NCI-H446 (cell line): ENCODE measurements at places on chromosomes 5 and 9.

- no peak for DNase-seq
Observed at GRCh38 chr5:174397206-174397605, 327.2 kb upstream of the MSX2 start.

DNA sequence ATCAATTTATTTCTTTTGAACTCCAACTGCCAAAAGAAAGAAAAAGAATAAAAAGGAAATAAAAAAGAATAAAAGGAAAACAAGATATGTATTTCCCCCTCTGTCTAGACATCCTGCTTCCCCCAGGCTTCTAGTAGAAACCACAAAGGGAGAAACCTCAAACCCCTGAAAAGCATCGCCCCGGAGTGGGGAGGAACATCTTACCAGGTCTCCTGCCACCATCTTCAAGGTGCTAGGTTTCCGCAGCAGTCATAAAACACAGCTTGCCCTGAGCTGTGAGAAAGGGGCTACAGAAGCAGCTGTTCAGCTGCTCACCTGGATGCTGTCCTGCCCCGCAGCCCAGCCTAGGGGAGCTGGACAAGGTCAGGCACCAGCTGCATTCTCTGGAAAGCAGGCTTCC, 487.7 kb downstream of the GADD45G start:
- DNase-seq: no peak

DNA sequence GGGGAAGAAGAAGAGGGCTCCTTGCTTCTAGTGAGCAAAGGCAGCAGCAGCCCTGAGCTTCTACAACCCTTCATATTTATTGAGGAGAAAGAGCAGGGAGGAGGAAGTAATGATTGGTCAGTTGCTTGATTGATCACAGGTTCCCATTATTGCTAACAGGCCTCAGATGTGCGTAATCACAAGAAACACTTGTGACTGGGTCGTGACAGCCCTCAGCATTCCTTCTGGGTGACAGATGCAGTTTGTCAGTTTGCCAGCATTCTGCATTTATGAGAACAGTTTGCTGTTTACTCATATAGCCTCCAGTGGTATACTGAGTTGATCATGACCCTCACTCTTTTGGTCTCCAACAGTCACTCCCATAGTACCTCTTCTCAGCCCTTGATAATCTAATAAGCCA, 111.5 kb upstream of the TNC start:
- no peak for DNase-seq

GRCh38 chr5:264338-264737, 7.1 kb upstream of the PDCD6 start:
- no peak for DNase-seq

- no peak for DNase-seq
Observed at GRCh38 chr5:77859306-77859705, 83.2 kb upstream of the TBCA start.

- DNase-seq: peak; percentile 91
Observed at GRCh38 chr9:99445371-99445891, 223.3 kb downstream of the SEC61B start.

- peak; percentile 28 for DNase-seq
Observed at GRCh38 chr9:4206718-4207117, 93.2 kb downstream of the GLIS3 start.

GRCh38 chr9:37903647-37904444, at the start of gene SLC25A51:
Gene SLC25A51 (minus strand): TSS chr9:37904127. CDS start chr9:37888550, 15,577 bp downstream.
- DNase-seq: peak; percentile 77

- no peak for DNase-seq
Observed at GRCh38 chr9:127370672-127371648, 26.0 kb upstream of the SLC2A8 start.

GRCh38 chr5:115543365-115544042, 1.1 kb downstream of the FEM1C start:
- peak; percentile 5 for DNase-seq

- DNase-seq: no peak
Observed at GRCh38 chr5:78760366-78760765, 111.8 kb upstream of the LHFPL2 start.

DNA sequence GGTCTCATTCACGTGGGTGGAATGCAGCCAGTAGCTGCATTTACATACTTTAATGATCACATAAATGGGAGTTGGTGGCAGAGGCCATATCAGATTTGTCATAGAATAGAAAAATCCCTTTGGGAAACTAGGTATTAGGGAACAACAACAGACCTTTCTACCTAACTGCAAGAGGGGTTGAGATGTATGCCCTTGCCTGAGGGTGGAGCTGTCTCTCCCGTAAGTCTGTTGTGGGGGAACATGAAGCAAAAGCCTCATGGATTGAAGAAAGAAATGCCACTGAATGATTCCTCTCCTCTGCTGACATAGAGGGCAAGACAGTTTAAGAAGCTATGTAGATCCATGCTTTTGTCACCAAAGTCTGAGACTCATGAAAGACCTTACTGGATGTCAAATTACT, 461.3 kb downstream of the SPOCK1 start:
- no peak for DNase-seq

GRCh38 chr5:136061630-136062365, 33.0 kb downstream of the TGFBI start:
- no peak for DNase-seq

DNA sequence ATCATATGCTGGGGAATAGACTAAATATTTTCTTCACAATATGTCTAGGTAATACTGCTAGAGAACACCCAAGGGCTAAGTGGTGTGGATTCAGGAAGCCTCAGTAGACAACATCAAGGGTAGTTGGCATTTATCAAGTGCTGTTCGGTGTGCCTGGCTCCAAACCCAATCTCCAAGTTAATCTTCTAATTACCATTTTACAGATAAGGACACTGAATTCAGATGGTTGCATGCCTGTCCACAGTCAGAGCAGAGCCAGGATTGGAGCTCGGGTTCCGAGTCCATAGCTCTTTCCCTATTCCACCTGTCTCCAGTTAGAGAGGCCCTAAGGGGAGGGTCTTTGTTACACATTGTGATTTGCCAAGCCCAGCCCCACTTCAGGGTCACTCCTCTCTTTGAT, 58.2 kb downstream of the FGF18 start:
- DNase-seq: no peak

DNA sequence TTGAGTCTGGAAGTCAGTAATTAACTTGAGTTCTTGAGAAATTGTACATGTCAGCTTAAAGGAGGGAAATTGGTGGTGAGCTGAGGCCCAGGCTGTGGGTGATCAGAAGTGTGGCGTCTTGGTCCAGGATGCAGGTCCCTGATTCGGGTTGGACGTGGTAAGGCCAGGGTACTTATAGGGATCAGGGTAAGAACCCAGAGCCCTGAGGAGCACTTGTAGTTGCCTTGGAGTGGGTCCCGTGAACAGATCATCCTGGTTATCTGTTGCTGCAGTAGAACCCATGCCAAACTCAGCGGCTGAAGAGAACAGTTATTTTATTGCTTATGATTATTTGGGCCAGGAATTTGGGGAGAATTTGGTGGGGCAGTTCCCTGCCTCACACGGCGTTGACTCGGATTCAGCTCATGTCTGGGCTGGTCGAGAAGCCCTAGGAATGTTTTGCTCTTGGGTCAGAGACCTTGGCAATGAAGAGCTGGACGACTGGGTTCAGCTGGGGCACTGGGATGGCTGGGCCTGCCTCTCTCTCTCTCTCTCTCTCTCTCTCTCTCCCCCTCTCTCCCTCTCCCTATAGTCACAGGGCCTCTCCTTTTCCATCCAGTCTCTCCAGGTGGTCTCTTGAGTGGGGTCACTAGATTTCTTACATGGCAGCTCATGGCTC, 73.1 kb downstream of the PDZD2 start:
- DNase-seq: no peak

GRCh38 chr9:68905129-68905528, 108.8 kb downstream of the PRKACG start:
- DNase-seq: no peak

- peak; percentile 98 for DNase-seq
Observed at GRCh38 chr5:176537554-176538229, 490 bp upstream of the RNF44 start.

DNA sequence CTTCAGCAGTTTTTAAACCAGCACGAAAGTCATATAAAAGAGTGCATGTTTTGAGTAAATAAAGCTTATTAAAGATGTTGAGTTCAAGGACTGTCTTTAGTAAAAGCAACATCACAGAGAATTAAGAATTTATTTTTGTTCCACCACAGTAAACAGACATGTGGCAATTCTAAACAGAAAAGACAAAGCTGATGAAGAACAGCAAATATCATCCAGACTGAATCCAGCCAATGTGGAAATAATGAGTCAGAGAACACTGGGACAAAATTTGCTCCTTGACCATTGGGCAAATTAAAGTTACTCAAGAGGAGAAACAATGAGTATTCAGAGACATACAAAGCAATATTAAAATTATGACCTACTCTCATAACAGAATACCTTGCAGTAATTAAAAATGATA, 28.8 kb downstream of the OR2K2 start:
- DNase-seq: no peak

DNA sequence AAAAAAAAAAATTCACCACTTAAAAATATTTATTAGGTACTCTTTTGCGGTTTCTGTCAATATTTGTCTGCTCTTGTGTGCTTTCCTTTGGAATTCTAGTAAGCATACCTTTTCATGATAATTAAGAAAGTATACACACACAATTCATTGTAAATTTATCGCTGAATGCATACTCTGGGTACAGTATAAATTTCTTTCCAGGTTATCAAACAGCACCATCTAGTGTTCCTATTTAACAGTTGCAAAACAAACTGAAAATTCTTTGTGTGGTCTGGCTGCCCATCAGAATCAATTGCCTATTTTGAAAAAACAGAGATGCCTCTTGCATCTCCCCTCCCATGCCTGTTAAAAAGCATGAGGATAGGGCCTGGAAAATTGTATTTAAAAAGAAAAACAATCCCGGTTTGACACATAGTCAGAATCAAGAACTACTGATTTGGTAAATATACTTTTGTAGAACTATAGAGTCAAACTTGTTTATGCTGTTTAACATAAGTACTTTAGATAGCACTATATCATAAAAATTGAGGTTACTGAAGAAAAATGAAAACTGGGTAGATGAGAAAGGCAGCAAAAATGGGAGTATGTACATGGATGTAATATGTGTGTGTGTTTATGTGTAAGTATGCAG, 16.2 kb downstream of the PGGT1B start:
- DNase-seq: peak; percentile 71

DNA sequence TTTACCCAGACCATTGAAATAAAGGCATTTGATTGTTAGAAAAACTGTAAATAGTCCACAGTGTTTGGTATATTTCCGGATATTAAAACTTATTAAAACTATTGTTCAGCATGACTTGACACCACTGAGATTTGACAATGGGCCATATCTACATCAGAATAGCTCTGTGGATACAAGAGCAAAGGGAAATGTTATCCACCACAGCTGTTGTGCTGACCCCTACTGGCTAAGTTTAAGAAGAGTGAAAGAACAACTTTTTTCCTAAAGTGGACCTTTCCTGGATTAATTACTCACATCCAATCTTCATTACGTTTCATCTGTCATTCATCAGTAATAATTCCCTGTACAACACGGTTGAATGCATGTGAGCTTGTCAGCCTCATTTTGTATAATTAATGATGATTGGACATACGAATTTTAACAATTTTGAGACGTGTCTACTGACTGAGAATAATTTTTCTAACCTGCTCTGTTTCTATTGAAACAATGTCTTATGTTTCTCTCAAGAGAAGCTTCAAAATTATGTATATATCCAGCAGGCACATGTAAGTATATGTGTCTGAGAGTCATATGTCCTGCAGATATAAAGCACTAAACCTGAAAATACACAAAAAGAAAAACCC, 1952.6 kb downstream of the MAT2B start:
- DNase-seq: peak; percentile 30

DNA sequence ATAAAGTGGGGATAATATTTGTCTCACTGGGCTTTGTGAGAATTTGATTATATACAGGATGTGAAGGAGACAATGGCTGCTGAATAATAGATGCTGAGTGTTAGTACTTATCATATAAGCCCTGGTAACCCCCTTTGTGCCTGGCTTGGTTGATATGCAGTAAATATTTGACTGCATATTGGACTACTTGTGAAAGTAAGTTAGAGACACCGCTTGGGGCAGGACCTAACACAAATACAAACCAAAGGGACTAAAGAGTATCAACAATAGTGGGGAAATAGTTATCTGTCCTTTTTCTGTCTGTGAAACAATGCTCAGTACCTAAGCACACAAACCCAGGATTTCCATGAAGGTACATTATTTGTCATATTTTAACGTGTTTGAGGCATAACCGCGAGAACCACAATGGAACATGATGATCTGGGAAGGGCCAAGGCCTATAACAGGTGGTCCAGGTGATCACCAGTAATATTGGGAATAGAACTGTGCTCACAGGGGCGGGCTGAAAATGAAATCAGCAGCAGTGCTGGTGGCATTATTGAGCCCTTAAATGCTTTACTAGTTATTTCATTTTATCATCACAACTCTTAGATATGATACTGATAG, 138.2 kb upstream of the SMARCA2 start:
- DNase-seq: no peak

DNA sequence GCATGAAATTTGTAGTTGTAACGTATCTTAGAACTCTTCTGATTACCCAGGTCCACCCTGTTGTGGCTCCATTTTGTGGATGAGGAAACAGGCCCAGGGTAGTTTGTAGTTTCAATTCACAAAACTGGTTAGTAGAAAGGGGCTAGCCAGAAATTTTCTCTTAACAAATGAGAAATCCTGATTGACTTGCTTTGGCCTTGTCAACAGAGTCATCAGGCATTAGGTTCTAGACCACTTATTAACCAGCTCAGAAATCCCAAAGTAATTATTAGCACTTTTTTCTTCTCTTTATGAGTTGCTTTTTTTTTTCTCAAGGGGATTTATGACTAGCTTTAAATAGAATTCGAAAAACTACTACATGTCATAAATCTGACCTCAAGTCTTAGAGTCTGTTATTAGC, 160.2 kb downstream of the SH3GL2 start:
- no peak for DNase-seq

DNA sequence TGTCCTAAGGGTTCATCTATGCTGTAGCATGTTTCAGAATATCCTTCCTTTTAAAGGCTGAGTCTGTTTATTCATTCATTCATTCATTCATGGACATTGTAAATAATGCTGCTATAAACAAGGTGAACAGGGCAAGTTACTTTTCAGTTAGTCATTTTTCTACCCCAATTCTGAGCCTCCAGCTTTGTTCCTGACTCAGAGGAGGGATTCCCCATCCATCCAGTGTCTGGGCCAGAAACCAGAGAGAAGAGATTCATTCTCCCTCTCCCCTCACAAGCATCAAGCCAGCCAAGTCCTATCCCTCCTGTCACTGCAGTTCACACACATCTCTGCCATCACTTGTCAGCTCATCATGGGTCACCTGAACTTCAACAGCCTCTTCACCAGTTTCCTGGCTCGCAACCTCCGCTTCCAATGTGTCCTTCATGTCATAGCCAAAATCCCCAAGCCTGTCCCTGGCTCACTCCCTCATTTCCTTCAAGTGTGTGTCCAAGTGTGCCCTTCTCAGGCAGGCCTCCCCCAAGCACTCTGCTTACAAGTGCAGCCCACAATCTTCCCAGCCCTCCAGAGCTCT, 203.0 kb downstream of the TTLL11 start:
- DNase-seq: no peak

DNA sequence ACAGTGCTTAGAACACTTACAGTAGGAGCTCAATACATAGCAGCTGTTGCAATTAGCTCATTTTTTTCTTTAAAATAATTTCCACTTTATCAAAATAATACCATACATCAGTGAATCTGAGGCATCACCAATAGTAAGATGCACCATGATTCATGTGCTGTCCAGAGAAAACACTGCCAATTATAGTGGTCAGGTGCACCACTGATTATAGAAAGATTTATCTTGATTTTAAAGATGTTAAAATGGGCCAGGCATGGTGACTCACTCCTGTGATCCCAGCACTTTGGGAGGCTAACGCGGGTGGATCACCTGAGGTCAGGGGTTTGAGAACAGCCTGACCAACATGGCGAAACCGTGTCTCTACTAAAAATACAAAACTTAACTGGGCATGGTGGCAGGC, 39.4 kb downstream of the NAIF1 start:
- DNase-seq: no peak
